NCI-H2107 (cell line): ENCODE measurements at places on chromosomes 5 and 9.

- DNase-seq = no peak
Measured at GRCh38 chr5:167877924-167878323, 413.5 kb upstream of the WWC1 start.

- DNase-seq = no peak
Measured at GRCh38 chr5:155260798-155261197, 247.2 kb downstream of the KIF4B start.

- no peak for DNase-seq
Measured at GRCh38 chr5:79436821-79437220, 77.1 kb downstream of the HOMER1 start.

- DNase-seq = no peak
Measured at GRCh38 chr5:124825983-124826337, 79.5 kb upstream of the ZNF608 start.

GRCh38 chr9:14501366-14501765 lies 187.4 kb upstream of the NFIB start:
- DNase-seq = no peak

GRCh38 chr9:91033797-91034196 lies 232.2 kb downstream of the SYK start:
- DNase-seq = no peak

DNA sequence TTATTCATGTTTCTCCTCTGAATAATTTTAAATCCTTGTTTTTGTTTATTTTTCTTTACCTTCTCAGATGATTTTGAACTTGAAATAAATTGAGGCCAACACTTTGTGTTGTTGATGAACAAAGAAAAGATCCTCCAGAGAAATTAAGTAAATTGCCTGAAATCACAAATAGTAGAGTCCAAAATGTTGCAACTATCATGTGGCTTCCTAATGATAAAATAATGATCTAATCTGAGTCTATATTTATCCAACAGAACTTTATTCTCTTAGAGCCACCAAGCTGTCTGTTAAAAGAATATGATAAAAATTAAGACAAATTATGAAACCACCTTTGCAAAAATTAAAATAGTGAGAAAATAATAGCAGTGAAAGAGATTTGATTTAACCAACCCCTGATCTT lies 132.2 kb upstream of the SPEF2 start:
- DNase-seq = no peak

GRCh38 chr5:158485047-158485446 lies 614.7 kb downstream of the EBF1 start:
- no peak for DNase-seq

GRCh38 chr9:96502539-96503373 lies 52.8 kb downstream of the HABP4 start:
- DNase-seq = no peak

GRCh38 chr5:14332038-14332631 lies 189.0 kb downstream of the TRIO start:
- DNase-seq = no peak

GRCh38 chr5:173538654-173539053 lies 77.8 kb downstream of the BOD1 start:
- DNase-seq = no peak
